ENCODE measurements at places on chromosomes 6 and 20.

DNA sequence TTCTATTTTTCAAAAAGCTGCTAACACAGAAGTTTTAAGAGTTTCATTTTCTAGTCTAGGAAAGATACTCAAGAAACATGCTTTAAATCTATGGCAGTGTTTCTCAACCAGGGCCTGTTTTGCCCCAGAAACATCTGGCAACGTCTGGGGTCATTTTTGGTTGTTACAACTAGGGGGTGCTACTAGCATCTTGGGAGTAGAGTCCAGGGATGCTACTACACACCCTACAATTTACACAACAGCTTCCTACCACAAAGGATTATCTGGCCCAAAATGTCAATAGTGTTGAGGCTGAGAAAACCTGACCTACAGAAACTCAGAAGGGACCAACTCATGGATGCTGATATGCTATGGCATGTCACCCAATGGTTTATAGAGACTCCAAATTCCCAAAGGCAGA lies 24.4 kb downstream of the SERAC1 start:
- peak; percentile 6 for DNase-seq

DNA sequence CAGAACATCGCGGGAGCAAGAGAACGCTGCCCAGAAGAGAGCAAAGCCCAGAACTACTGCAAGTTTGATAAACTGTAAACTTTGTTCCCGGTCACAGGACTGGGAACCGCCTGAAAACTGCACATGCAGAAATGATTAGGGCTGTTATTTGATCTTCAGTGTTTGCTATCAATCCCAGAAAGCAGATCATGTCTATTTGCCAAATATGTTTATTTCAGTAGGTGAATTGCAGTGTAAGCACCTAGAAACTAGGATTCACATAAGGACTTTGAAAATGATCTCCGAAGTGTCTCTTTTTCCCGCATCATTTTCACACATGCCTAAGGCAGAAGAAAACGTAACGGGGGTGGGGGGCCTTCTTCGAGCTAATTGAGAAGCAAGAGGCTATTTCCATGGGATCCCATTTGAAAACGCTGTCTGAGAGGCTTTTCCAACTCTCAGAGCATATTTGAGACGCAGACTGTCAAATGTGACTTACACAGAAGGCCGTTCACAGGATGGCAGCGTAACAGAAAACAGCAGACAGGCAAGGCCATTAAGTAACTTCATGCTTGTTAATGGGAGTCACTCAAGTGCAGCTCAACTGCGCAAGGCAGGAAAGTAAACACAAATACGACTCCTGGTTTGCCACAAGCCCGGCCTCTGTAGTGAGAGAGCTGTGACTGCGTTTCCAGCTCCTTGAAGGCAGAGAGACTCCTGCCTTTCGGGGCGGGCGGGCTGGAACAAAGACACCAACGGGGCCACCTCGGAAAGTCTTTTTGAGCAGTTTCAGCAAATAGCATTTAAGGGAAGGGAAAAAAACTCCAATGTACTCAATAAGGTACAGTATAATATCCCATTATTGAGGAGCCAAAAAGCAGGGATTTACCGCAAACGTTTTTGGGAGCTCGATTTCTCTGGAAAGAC lies 144.7 kb upstream of the ZNF217 start:
- peak; percentile 75 for DNase-seq

GRCh38 chr6:52595000-52595795 lies 18.3 kb upstream of the TRAM2 start:
- peak; percentile 81 for DNase-seq

GRCh38 chr20:61935926-61936700 lies 129.6 kb downstream of the TAF4 start:
- no peak for DNase-seq

DNA sequence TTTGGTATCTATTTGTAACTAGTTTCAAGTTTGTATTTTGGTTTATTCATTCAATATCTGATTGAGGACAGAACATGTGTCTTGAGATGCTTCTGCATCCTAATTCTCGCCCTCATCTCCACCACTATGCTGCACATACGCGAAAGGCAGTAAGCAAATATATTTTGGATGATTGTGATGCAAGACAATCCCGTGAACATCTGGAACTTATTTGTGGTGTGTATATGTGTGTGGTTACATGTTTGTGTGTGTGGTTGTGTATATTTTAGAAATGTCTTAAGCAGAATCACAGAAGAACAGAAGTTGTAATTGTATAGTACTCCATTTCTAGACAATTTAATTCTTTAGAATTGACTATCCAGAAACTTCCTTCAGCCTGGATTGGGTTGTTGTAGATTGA lies 35.1 kb upstream of the RNF144B start:
- no peak for DNase-seq

DNA sequence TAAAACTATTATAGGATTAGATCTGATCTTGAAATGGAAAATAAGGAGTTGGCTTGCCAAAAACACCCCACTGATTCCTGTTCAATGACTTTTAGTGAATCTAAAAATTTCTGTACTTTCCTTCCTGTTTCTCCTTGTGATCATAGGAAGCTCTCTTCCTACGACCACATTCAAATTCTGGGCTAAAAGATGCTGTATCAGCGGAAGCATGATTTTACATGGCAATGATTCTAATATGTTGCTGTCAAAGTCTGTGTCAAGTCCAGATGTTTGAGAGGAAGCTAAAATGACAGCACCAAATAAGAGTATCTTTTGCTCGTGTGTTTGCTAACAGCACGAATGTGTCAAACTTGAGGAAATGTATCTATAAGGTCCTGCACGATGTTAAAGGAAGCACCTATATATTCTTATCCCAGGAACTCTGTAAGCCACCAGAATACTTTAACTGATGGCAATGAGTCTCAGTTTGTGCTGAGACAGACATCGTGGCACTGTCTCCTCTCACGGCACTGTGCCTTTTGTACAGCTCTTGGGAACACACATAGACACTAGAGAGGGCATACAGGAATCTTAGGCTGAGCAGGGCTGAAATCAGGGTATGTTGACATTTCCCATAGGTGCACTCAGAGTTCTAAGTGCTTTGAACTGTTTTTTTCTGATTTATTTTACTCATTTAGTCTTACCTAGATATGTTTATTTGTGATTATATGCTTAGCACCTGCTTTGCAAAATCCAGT lies 24.9 kb upstream of the MAP3K4 start:
- no peak for DNase-seq

DNA sequence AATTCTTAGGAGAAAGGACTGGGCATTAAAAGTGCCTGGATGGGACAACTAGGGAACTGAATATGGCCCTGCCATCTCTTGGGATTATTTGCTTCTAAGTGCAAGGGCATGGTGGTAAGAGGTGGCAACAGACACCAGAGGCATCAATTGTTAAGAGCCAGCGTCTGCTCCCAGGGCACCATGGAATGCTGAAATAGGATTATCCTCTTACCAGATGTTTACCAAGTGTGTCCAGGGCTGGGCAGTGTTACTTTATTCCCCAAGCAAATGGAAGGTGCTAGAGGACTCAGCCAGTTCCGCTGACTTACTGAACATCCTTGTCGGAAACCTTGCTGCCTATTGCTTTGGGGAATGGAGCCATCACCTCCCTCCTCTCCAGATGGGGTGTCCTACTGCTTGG lies 273.6 kb upstream of the SUPT3H start:
- DNase-seq = no peak

- no peak for DNase-seq
Observed at GRCh38 chr6:152160346-152160745, 352.9 kb downstream of the ESR1 start.

DNA sequence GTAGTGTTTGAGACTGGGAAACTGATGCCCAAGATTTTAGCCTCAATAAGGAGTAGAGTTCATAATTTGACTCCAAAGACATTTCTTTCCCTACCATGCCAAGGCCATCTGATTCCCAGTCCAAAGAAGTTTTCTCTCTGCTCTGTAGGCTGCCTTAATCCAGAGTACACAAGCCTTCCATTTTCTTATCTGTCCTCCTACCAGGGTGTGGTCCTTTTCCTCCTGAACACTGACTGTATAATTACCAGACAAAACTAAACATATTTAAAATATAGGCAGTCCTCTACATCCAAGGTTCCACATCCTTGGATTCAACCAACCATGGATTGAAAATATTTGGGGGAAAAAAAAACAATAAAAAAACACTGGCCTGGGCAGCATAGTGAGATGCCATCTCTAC lies 108.4 kb downstream of the SLC16A10 start:
- DNase-seq = no peak

Measured in GM03348 (cell line).